AG04450 (cell line): ENCODE measurements at places on chromosomes 16 and 17.

DNA sequence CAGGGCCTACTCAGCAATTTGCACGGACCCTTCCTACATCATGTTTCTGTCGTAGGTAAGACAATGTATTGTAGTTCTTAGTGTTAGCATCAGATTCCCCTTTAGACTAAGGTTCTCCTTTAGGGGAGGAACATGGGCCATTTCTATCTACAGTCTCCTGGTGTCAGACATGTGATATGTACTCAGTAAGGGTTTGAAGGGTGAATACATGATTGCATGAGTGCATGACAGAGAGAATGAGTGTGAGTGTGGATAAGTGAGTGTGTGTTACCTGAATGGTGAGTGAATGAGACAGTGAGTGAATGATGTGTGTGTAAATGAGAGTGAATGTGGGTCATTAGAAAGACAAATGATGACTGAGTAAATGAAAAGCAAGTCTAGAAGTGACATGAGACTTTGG, 476.8 kb downstream of the HAPSTR1 start:
- DNase-seq: no peak

DNA sequence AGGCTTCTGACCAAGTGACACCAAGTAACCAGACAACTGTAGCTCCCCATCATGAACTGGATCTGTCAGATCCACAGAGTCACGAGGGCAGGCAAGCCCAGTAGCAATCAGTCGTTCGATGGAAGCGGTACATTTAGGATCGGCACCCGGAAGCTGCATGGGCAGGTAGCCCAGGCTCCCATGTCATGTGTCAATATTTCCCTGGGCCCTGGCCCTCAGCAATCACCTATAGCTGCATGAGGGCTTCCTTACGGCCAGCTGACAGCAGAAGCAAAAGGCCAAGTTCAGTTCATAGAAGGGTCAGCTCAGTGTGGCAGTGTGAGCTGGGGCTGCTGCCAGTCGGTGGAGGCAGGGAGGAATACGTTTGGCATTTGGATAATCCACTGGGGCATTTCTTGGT, 31.8 kb downstream of the MRPS23 start:
- DNase-seq: no peak

DNA sequence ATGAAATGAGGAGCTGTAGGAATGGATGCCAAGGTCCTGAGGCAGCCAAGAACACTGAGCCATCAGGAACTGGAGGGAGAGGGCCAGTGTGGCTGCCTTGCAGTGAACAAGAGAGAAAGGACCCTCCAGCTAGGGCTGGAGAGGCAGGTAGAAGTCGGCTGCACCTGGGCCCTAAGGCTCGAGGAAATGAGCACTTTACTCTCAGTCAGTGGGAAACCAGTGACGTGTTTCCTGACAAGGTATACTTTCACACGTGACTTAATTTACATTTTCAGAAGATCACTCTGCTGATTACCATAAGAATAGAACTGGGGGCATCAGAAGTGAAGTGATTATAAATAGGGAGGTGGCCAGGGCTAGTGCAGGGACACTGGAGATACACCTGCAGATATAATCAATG, 115.2 kb downstream of the C17orf67 start:
- DNase-seq: no peak

DNA sequence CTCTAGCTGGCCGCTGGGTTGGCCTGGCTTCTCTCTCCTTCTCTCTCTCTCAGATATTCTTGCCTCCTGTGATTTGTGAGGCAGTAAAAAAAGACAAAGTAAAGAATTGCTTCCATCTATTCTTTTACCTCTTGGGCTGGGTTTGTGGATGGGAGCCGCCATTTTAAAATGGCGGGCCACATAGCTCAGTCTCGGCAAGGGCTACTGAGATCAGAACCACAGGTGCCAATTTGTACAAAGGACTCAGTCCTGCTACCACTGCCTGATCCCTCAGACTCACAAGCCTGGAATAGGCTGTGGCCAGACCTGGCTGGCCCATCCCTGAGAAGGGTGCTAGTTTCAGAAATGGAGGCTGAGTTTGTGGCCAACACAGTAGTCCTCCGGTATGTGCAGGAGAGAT, 24.1 kb downstream of the NOD2 start:
- DNase-seq: no peak

- DNase-seq: no peak
Observed at GRCh38 chr17:28485049-28485448, 11.6 kb downstream of the SLC13A2 start.

DNA sequence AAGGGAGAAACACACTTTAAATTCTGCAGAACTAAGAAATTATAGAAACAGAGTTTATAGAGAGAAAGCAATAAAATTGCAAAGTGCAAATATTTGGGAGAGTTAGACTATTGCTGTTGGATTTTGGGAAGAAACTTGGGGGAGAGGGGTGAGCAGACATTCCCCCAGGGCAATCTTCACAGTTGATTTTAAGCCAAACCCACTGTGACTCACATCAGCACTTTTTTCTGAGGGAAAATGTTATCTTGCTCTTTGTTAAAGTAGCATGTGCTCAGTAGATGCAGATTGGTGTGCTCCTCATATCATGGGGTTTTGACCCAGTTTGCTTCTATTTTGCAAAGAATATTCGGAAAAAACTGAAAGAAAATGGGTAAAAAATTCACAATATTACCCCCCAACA, 367.6 kb downstream of the CDH11 start:
- DNase-seq: no peak

DNA sequence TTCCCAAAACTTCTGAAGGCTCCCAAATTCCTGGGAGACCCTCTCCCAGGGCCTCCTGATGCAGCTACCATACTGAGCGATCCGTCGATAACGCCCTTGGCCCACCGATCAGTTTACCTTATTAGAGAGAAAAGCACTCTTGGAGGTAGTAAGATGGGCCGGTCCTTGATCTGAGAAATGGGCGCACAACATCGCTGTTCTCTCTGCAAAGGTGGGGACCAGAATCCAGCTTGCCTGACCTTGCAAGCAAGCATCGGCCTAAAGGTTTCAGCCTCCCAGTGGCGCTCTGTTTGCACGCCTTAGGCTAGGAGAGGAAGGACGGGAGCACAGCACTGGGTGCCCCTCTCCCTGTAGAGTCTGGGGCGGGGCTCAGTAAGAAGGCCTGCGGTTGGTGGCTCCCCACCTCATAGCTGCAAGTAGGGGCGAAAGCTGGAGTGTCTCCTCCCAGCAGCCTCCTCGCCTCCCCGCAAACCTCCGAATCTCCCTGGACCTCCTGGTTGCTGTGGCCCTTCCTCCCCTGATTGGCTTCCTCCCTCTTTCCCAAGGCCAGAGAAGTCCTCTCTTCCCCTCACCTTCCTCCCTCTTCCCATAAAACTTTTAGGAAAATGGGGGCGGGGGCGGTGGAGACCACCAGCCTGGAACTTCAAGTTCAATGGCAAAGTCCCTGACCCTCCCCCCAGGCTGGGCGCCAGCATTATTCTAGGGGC, at the start of gene PRAC1:
PRAC1 (minus strand) TSS at position 318 of the 707 bp plus-strand sequence; CDS start at position 192, 126 bp downstream.
- no peak for DNase-seq

GRCh38 chr16:27236635-27237218, 31.8 kb downstream of the NSMCE1 start:
- DNase-seq: no peak

GRCh38 chr17:81239714-81240555, 817 bp downstream of the NDUFAF8 start:
- no peak for DNase-seq

DNA sequence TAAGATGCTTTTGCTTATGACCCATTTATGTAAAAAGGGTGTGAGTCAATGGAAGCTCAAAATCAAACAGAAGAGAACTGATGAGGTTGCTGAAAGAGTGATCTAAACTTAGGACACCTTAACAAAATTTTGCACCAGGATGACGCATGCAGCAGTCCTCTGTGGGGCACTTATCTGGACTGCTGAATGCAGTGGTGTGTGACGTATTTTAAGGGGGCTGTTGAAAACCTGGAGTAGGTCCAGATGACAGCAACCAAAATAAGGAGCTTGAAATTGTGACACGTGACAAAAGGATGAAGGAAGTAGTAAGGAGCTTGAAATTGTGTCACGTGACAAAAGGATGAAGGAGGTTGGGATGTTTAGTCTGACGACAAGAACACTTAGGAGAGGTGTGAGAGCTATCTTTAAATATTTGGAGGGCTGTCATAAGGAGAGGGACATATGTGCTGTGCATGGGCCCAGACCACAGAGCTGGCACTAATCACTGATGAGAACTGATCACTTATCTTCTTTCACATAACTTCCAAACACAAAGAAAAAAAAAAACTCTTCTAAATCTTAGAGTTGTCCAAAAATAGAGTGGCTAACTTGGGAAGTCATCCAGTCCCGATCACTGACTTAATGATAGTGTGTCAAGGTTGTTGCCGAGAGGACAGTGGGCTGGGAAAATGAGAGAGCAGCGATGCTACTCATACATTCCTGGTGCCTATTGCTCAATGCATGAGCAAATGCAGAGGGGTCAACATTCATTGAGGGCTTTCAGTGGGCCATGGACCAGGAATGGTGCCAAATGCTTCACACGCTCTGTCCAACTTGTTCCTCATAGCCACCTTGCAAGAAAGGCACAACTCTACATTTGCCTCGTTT, 264.2 kb upstream of the ZFHX3 start:
- DNase-seq: no peak

DNA sequence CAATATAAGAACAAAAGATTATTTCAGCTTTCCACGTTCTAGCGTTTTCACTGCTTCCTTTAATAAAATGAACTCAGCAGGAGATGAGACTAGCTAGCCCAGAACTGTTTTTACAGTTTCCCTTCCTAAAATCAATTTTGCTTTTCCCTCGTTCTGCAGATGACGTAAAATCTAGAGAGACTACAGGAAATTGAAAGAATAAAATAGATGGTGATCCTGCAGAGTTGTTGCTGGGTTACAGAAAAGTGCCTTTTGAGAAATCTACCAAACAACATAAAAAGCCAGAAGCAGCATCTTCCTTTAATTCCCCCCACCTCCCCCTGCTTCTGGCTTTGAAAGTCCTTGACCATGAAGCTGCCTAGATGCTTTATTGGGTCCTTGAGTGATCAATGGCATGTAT, 96.8 kb upstream of the CLEC3A start:
- no peak for DNase-seq

DNA sequence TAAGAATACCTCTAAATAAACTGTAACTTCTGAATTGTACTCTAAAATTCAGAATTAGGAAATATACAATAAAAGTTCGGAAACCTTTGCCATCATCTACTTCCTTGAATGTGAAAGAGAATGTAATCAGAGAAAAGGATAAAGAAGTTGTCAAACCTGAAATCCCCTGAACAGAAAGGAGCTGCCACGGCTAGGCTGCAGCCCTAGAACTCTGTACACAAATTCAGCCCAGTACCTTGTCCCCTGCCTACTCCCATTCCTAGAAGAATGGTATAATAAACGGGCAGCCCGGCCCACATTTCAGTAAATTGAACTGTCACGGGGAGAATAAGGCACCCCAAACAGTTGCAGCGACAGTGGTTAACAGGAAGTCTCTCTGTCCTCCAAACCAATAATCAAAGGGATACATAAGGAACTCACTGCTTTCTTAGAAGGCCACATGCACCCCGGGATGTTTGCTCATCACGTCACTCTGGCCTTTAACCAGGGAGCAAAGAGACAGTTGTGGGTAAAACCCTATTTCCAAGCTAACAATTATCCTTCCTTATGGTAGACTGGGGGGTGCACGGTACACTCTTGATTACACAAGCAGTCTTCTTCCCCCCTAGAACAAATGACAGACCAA, 24.3 kb upstream of the RFFL start:
- no peak for DNase-seq

DNA sequence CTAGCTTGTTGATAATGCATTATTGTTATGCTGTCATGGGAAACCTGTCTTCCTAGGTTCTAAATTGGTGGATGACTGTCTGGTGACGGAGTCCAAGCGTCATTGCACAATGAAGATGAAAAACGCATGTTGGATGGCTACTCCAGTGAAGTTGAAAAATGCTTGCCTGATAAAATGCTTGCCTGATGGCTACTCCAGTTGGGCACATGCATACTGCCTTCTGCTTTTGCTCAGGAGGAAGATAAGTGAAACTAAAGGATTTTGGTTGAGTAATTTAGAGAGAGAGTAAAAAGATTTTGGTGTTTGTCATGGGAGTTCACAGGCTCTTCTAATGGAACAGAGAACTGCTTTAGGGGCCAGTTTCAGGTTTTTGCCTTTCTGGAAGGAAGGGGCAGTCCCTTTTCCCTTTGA, 118.6 kb downstream of the PRKCA start:
- DNase-seq: no peak

DNA sequence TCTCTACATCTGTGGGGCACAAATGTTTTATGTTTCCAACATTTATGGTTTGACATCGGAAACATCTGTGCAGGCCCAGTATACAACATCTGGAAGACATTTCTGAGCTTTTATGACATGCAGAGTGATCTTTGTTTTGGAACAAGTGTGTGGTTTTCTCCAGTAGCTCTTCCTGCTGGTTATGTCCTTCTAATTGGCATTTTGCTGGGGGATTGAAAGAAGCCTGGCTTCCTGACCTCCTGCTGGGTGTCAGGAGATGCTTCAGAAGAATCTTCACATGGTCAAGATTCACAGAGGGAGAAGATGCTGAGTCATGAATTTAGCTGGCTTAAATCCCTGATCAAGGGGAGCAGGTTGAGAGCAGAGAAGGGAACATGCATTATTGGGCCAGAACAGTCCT, 279.5 kb upstream of the MYOCD start:
- DNase-seq: no peak

DNA sequence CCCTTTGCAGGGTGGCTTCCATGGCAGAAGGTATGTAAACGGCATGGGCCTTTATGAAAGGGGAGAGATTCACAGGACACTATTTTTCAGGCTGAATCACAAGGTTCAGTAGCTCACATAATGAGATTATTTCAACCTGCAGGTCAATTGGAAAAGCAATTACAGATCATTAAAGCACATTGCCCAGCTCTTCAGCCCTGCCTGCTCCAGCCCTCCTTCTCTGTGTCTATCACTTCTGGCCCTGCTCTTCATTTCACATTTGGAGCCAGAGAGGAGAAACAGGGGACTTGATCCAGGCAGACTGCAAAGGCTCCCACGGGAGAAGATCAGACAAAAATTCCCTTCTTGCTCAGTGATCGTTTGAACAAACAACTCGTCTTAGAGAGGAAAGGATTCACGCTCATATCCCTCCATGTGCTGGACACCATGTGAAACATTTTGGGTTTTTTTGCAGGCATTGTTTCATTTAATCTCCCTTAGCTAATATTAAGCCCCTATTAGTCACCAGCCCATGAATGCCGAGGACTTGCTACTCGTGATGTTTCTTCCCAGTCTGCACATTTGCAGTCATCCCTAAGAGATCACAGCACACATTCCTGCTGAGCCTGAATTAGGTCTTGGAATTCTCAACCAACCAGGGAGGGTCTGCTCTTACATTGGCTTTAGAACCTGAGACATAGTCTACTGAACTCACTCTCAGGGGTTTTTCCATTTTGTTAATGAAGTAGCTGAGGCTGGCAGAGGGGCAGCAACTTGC, 443.9 kb upstream of the CCL2 start:
- no peak for DNase-seq

- no peak for DNase-seq
Observed at GRCh38 chr17:58630883-58631522, 60.8 kb downstream of the TEX14 start.
